ENCODE measurements at places on chromosomes 1 and 21.
A peak's percentile ranks its signal among the peaks of the same experiment; 100 is the strongest.

DNA sequence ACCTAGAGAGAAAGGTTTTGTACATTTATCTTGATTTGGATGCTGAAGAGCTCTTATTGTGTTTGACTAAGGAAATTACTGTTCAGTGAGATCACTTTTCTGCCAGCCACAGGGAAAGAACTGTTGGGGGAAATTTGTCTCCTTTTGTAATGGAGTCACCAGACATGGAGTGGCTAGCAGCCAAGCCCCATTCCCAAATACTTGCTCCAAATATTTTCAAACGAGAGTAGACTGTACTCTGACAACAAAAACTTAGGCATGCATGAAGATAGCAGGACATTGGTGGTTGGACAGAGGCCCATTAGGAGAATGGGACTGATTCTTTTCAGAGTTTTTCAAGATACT, 21.1 kb downstream of the IPO9 start:
- no peak for DNase-seq

GRCh38 chr1:54081306-54082270, 28.2 kb downstream of the TCEANC2 start:
- peak; percentile 5 for DNase-seq

DNA sequence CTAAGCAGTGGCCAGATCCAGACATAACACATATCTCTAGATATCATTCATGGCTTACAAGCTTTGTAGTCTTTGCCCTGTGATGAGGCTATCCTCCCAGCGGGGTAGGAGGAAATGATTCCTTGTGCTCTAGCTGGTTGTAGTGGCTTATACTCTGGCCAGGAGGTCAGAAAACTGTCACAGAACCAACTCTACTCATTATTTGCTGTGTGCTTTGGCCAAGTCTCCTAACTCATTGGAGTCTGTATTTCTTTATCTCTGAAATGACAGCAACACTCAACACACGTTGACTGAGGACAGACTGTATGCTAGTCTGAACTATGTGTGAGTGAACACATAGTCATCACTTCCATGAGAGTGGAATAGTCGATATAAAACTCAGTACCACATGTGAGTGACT, 116.7 kb upstream of the F3 start:
- no peak for DNase-seq

GRCh38 chr1:61388566-61388965, 306.2 kb downstream of the NFIA start:
- DNase-seq, result no peak

DNA sequence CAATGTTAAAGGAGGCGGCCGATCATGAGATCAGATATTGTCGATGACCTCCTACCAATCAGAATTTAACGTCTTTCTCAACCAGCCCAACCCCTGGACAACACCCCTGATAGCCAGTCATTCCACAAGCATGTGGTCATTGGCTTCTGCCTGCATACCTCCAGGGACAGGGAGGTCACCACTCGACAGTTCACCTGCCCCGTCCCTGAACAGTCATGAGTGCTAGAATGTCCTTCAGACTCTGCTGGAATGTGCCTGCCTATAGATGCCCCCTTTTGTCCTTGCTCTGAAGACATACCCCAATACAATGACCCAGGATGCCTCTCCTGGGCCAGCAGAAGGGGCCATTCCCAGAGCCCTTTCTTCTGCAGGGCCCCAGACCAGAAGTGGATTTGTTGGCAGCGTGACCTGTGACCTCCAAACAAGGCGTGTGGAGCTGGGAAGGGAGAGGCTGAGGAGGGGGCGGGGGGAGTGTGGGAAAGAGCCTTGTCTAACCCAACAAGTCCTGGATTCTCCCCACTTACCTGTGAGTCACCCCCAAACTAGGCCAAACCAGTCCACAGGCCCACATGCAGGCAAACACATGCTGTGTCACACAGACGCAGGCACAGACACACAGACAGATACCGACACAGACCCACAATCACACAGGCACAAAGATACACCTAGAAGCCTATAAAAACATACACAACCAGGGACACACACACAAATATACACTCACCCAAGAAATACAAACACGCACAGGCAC, 2.2 kb downstream of the CRYBG2 start:
- no peak for DNase-seq

DNA sequence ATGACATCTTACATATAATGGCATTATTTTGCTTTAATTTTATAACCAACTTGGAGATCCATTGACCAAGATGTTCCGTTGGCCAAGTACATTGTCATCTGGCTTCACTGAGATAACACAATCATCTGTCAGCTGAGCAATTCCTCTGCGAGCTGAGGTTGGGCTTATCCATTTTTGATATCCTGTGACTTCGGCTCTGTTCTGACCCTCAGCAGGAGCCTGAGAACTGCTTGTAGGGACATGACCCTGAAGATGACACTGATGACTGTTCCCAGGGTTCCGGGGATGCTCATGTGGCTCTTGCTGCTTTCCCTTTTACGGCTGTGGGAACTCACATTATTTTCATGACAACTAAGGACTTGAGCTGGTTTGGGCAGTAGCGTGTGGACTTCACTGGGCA, 51.2 kb downstream of the TLR5 start:
- no peak for DNase-seq

DNA sequence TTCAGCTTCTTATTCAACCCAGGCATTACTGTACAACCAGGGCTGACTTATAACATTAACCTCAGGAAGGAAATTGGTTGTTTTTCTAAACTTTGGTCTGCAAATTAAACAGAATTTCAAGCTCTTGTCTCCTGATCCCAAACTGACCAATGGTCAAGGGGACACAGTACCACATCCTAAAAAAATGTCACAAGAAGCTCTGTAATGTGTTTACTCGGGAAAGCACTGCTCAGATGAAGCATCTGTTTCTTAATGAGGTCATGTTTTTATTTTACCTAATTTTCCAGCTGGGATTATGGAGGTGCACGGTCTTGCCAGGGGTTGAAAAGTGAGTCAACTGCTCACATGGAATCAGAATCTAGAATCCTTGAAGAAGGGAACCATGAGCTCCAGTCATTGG, 18.7 kb downstream of the ADAMTS5 start:
- DNase-seq, result no peak

GRCh38 chr1:9128166-9128519, 759 bp downstream of the GPR157 start:
- DNase-seq, result no peak

DNA sequence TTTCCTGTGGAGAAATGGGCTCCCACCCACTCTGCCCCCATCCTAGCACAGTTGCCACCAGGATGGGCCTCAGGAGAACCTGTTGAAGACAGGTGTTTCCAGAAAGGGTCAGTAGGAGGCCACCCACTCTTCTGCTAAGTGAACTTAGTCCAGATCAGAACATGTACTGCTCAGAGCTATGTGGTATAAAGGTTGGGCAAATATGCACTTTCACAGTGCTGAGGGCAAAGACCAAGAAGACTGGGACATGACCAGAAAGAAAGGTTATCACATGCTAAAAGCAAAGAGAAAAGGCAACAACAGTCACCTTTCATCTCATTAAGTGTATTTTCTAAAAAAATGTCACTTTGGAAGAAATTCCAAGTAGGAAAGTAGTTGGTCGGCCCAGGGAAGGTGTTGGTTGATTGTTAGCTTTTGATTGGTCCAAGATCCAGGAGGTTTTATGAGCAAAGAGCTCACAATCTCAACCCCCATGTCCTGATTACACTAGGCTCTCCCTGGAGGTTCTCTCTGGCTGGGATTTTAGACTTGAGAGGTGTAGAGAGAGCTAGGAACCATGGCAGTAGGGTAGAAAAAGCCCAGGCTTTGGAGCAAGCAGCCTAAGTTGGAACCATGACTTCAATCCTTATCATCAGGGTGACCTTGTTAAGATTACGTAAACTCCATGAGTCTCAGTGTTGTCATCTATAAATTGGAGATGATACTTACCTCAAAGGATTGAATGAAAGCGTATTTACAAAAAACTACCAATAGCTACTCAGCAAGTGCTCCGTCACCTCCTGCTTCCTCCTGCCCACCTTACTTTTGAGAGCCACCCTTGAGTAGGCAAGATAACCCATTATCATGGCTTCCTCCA, 102.6 kb downstream of the GLUL start:
- DNase-seq, result no peak

GRCh38 chr1:236978740-236979139, 25.5 kb downstream of the MT1HL1 start:
- DNase-seq, result no peak

DNA sequence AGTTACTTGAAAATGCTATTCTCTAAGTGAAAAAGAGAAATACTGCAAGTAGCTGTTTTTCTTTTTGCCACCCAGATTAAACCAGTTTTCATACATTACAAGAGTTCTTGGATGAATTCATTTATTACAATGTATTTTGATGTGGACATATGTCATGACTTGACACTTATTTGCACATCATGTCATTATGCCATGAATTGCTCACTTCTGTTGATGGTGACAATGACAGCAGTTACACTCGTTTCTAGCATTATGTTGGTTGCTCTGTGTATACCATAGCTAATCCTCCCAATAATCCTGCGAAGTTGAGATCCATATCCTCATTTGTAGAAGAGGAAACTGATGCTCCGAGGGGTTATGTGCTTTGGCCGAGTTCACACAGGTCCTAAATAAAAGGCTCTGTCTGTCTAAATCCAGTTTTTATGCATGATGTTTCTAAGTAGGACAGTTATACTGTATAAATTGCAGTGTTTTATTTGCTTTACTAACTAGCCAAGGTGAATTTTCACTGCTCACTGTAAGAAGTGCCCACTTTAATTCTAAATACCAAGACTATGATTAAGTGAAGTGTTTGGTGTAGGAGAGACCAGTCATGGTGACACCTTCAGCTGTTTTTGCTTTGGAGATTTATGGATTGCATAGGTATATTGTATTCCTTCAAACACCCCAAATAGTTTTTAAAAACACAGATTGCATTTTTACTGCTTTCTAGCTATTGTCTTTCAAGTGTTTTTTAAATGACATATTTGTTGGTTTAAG, 56.7 kb downstream of the PRDM2 start:
- no peak for DNase-seq

GRCh38 chr1:206538901-206539640, 31.7 kb downstream of the RASSF5 start:
- no peak for DNase-seq

- no peak for DNase-seq
Measured at GRCh38 chr1:183739082-183739481, 65.8 kb upstream of the RGL1 start.

- DNase-seq, result no peak
Measured at GRCh38 chr1:172940174-172940855, 110.4 kb downstream of the TNFSF18 start.

GRCh38 chr1:167342846-167343245, 122.2 kb downstream of the POU2F1 start:
- DNase-seq, result no peak

DNA sequence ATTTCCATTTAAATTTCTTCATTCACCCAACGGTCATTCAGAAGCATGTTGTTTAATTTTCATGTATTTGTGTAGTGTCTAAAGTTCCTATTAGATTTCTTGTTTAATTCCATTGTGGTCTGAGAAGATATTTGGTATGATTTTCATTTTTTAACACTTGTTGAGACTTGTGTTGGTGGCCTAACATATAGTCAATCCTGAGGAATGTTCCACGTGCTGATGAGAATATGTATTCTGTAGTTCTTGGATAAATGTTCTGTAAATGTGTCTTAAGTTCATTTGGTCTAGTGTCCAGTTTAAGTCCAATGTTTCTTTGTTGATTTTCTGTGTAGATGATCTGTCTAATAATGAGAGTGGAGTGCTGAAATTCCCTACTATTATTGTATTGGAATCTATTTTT, 22.7 kb upstream of the LCE5A start:
- DNase-seq, result no peak

GRCh38 chr1:118291661-118292060, 106.6 kb upstream of the SPAG17 start:
- DNase-seq, result no peak

- DNase-seq, result no peak
Measured at GRCh38 chr21:46052703-46053651, 44.9 kb upstream of the COL6A2 start.

GRCh38 chr1:231134624-231135023, 27.2 kb upstream of the TRIM67 start:
- no peak for DNase-seq

GRCh38 chr21:30710499-30710898, 8.1 kb downstream of the KRTAP21-3 start:
- no peak for DNase-seq

- no peak for DNase-seq
Measured at GRCh38 chr1:46583494-46583893, 20.6 kb downstream of the MKNK1 start.

DNA sequence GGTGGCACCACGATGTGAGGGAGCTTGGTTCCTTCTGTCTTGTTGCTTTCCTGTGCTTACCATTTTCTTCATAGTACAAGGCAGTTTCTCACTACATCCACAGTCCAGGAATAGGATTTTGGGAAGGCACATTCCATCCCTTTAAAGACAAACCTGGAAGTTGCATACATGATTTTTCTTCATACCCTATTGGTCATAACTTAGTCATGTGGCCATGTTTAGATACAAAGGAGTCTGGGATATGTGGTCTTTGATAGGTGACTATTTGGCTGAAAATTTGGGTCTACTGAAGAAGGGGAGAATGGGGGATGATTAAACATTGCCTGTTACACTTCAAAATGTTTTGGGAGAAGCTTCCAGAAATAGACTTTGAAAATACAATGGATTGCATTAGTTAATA, 7.0 kb downstream of the DYRK1A start:
- no peak for DNase-seq

- DNase-seq, result no peak
Measured at GRCh38 chr1:155981266-155982088, 3.1 kb upstream of the ARHGEF2 start.

- peak; percentile 25 for DNase-seq
Measured at GRCh38 chr1:66271216-66271903, 262.6 kb upstream of the SGIP1 start.

- no peak for DNase-seq
Measured at GRCh38 chr1:7940034-7940433, 605 bp downstream of the TNFRSF9 start.

- no peak for DNase-seq
Measured at GRCh38 chr1:155649676-155650075, 38.9 kb downstream of the YY1AP1 start.

DNA sequence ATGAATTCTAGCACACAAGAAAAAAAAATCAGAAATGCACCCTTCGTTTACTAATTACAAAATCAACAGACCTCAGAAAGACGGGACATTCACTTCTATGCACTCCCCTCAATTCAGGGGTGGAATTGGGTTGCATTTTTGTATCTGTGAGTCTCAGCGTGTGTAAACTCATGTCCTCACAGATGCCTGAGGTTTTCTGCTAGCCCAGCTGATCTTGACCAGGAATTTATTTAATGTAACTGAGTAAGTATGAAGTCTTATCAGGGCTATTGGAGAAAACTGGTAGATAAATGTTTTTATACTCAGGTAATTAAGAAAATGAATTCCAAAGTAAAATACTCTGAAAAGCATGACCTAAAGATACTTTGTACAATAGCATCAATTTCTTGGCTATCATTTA, 167.7 kb downstream of the RUNX1 start:
- no peak for DNase-seq

- no peak for DNase-seq
Measured at GRCh38 chr1:19254416-19254815, 2.8 kb downstream of the MRTO4 start.

Measured in hypothalamus (tissue), 51 donors.